ENCODE measurements at places on chromosomes 7 and 10.

GRCh38 chr7:64183126-64183742 lies 23.8 kb upstream of the ZNF735 start:
- no peaks in the 10 kb centered on the region for H3K36me3 ChIP-seq
- H3K27ac ChIP-seq = no peak overlapping the region
- H3K4me3 ChIP-seq = no peak overlapping the region
- DNase-seq = no peak
- H3K4me1 ChIP-seq = no peaks in the 10 kb centered on the region
- H3K27me3 ChIP-seq = no peaks in the 10 kb centered on the region

GRCh38 chr7:156823435-156823834 lies 69.5 kb downstream of the LMBR1 start:
- H3K27me3 ChIP-seq = no peaks in the 10 kb centered on the region
- no peak overlapping the region for H3K4me3 ChIP-seq
- H3K36me3 ChIP-seq = peaks cover 6% of the 10 kb centered on the region
- no peak overlapping the region for H3K27ac ChIP-seq
- H3K4me1 ChIP-seq = no peaks in the 10 kb centered on the region

DNA sequence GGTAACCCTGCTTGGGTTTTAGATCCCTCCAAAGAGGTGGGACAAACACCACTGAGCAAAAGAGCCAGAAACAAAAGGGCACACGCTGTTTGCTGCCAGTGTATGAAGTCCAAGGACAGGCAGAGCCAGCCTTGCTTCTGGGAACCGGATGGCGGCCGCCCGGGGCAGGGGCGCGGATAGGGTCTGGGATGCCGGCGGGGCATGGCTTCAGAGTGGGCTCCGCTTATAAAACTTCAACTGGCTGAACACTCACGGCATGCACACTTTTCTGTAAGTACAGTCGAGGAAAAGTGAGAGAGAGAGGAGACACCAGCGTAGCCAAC lies 62.6 kb downstream of the ASB13 start:
- no peak overlapping the region for H3K27ac ChIP-seq
- DNase-seq = no peak
- H3K4me3 ChIP-seq = no peak overlapping the region
- H3K4me1 ChIP-seq = no peaks in the 10 kb centered on the region
- no peaks in the 10 kb centered on the region for H3K36me3 ChIP-seq

DNA sequence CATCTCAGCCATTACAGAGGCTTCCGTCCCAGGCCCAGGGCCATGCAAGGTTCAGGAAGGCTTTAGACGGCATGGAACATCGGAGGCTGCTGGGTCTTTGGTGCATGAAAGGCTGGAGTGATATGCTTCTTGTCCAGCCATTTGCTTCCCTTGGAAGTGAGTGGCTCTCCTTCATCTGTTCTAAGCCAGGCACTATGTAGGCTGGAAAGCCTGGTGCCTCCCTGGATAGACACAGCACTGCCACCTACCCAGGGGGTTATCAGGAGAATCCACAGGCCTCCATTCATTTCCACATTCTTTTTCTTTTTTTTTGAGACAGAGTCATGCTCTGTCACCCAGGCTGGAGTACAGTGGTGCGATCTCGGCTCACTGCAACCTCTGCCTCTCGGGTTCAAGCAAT lies 31.6 kb upstream of the USP6NL start:
- H3K36me3 ChIP-seq = no peaks in the 10 kb centered on the region
- H3K4me1 ChIP-seq = no peaks in the 10 kb centered on the region
- no peak overlapping the region for H3K4me3 ChIP-seq
- H3K27me3 ChIP-seq = peaks cover 18% of the 10 kb centered on the region

DNA sequence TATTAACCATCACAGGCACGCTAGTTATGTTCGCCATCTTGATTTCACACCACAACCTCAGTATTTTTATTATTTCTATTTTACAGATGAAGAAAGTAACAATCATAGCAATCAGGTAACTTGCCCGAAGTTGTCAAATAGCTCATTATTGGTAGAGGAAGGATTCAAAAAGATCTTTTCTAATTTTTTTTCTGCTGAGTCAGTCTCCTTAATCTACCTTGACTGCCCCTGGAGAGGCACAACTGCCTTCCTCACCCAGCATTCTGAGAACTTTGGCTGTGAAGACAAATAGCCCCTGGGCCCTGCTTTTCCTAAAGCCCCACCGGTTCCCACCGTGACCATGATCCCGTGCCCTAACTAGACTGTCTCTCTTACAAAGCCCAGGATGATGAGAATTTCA lies 99.2 kb downstream of the TRIL start:
- H3K36me3 ChIP-seq = no peaks in the 10 kb centered on the region
- no peak overlapping the region for H3K4me3 ChIP-seq
- H3K27me3 ChIP-seq = peaks cover 17% of the 10 kb centered on the region

DNA sequence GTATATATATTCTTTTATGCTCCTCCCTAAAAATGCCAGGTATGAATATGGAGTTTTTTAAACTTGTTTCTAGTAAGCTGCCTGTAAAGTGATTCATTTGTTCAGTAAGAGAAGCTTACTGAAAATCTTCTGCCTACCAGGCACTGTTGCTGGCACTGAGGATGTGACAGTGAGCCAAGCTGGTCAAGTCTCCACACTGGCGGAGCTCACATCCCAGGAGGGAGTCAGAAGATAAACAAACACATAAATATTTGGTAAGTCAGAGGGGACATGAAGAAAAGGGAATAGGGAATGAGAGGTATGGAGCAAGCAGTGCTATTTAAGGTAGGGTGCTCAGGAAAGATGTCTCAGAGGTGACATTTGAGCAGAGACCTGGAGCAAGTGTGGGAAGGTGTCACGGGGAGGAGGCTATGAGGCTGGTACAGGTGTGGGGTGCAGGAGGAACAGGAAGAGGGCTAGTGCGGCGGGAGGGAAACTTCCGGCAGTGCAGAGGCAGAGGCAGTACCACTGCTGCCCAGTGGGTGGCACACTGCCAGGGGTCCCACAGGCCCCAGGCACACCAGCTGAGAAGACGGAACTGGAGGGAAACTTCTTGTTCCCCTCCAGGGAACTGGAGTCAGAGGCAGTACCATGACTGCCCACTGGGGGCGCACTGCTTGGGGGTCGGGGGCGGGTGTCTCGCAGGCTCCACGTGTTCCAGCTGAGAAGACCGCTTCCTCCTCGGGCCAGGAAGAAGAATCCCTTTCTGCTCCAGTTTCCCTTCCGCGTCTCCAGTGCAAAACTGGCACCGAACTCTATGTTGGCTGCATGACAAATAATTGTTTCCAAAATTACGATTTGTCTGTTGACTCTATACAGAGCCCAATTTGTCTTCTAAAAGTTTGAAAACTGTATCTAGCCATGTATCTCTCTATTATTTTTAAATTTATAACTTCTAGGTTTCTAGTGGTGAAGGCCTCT lies 161.0 kb downstream of the TEX36 start:
- DNase-seq = no peak
- no peak overlapping the region for H3K27ac ChIP-seq
- no peaks in the 10 kb centered on the region for H3K4me1 ChIP-seq
- H3K36me3 ChIP-seq = no peaks in the 10 kb centered on the region
- no peak overlapping the region for H3K4me3 ChIP-seq

DNA sequence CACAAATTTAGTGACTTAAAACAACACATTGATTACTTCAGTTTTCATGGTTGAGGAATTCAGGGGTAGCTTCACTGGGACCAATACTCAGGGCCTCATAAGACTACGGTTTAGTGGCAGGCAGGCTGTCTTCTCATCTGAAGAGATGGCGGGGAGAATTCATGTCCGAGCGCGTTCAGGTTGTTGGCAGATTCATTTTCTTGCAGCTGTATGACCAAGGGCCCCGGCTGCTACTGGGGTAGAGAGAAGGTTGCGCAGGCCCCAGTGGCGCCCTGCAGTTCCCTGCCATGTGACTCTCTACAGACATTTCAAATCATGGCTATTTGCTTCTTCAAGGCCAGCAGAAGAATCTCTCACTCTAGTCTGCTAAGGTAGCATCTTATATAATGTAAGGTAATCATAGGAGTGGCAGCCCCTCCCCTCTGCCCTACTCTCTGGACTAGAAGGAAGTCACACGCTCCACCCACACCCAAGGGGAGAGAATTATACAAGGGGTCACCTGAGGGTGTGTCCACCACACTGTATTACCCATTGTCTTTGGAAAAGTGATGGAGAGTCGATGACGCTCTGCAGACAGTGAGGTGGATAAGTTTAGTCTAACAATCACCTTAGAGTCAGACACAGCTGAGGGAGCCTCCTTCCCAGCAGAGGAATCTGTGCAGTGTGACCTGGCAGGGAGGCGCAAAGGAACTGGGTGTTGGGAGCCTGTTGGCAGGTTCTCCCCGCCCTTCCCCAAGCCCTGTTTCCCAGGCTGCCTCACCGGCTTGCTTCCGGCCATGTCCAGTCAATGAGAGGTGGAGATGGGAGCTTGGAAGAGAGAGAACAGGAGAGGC lies 35.7 kb upstream of the PLEKHA1 start:
- H3K4me1 ChIP-seq = no peaks in the 10 kb centered on the region
- peaks cover 11% of the 10 kb centered on the region for H3K27me3 ChIP-seq
- DNase-seq = no peak
- H3K27ac ChIP-seq = no peak overlapping the region
- no peaks in the 10 kb centered on the region for H3K36me3 ChIP-seq

DNA sequence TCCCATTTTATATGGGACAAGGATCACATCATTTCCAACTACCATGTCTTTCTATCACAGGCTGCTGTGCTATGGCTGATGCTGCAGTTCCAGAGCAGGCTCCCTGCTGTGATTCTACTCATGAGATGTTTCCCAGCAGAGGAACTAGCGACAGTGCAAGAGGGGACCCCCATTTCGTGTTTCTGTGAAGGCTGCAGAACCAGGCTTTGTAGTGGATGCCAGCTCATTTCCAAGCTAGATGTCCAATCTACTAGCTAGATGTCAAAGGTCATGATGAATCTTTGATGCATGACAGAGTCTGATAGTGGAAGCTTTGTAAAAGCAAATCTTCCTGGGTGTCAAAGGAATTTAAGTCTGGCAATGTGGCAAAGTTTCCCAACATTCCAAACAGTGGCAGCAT lies 21.2 kb upstream of the MYO3A start:
- H3K27me3 ChIP-seq = no peaks in the 10 kb centered on the region

GRCh38 chr7:15016766-15017165 lies 114.2 kb upstream of the DGKB start:
- H3K27ac ChIP-seq = no peak overlapping the region
- H3K27me3 ChIP-seq = no peaks in the 10 kb centered on the region
- no peak for DNase-seq
- H3K4me1 ChIP-seq = no peaks in the 10 kb centered on the region
- H3K36me3 ChIP-seq = no peaks in the 10 kb centered on the region

- H3K4me3 ChIP-seq = no peak overlapping the region
- peaks cover 17% of the 10 kb centered on the region for H3K4me1 ChIP-seq
- H3K27ac ChIP-seq = no peak overlapping the region
- peaks cover 8% of the 10 kb centered on the region for H3K27me3 ChIP-seq
- DNase-seq = no peak
Measured at GRCh38 chr7:3057066-3057420, 13.4 kb upstream of the CARD11 start.

- no peaks in the 10 kb centered on the region for H3K27me3 ChIP-seq
- no peak overlapping the region for H3K27ac ChIP-seq
- no peaks in the 10 kb centered on the region for H3K4me1 ChIP-seq
- H3K4me3 ChIP-seq = no peak overlapping the region
Measured at GRCh38 chr7:78370936-78371335, 572.4 kb downstream of the PHTF2 start.

DNA sequence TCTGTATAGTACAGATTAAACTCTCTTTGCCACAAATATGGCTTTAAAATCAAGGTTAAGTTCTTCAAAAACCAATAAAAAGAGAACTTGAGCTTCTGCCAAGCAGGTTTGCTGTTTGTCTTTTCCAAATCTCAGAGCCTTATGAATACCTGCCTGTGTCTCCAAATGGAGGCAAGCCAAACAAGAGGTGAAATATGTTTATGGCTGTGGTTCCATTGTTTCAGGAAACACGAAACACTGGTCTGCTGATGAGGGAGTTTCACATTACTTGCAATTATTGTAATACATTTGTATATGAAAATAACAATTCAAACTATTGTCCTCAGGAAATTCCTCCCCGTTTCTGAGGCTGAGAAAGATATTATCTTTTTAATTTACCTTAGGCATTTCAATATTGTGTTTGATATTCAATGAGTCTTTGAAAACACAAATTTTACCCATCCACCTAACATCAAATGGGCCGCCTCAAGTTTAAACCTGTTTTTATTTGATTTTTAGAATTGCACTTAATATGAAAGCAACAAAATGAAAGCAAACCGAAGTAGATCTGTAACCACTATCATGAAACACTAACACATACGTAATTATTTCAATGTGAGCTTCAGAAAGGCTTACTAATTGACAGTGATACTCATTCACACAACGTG lies 359.3 kb downstream of the HGF start:
- no peak overlapping the region for H3K27ac ChIP-seq
- no peaks in the 10 kb centered on the region for H3K4me1 ChIP-seq
- DNase-seq = no peak
- H3K36me3 ChIP-seq = no peaks in the 10 kb centered on the region
- no peak overlapping the region for H3K4me3 ChIP-seq
- H3K27me3 ChIP-seq = no peaks in the 10 kb centered on the region

- DNase-seq = no peak
- H3K4me3 ChIP-seq = no peak overlapping the region
- no peaks in the 10 kb centered on the region for H3K36me3 ChIP-seq
- H3K27me3 ChIP-seq = peaks cover 7% of the 10 kb centered on the region
Measured at GRCh38 chr10:96740579-96741281, 20.4 kb upstream of the PIK3AP1 start.

DNA sequence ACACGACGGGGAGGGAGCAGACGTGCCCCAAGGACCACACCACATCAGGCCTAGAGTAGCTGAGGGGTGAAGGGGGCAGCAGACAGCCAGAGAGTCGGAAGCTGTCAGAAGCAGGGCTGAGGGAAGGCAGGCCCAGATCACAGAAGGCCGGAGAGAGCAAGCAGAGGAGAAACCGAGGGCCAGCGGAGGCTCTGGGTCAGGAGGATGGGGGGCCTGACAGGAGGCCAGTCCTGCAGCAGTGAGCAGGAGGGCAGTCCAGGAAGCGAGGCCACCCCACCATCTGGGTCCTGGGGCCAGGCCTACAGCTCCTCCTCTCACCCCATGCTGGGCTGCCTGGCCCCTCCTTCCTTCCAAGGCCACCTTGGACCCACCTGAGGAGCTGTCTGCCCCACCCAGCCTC lies 20.3 kb downstream of the SLIT1 start:
- H3K36me3 ChIP-seq = no peaks in the 10 kb centered on the region
- H3K4me1 ChIP-seq = no peaks in the 10 kb centered on the region
- H3K4me3 ChIP-seq = no peak overlapping the region
- no peak overlapping the region for H3K27ac ChIP-seq

- DNase-seq = no peak
- no peak overlapping the region for H3K4me3 ChIP-seq
- H3K36me3 ChIP-seq = peaks cover 12% of the 10 kb centered on the region
- H3K4me1 ChIP-seq = no peaks in the 10 kb centered on the region
- H3K27me3 ChIP-seq = no peaks in the 10 kb centered on the region
Measured at GRCh38 chr7:139304517-139304916, 36.6 kb upstream of the FMC1 start.

GRCh38 chr10:62399211-62399610 lies 25.0 kb downstream of the ZNF365 start:
- peaks cover 15% of the 10 kb centered on the region for H3K27me3 ChIP-seq
- H3K36me3 ChIP-seq = no peaks in the 10 kb centered on the region
- no peak overlapping the region for H3K4me3 ChIP-seq
- DNase-seq = no peak
- no peak overlapping the region for H3K27ac ChIP-seq

All from activated T-helper 1 cell treated with anti-CD3 and anti-CD28 coated beads, Interleukin-12 subunit alpha, Interleukin-12 subunit beta, Interleukin-2, Interleukin-4 antibody, amounts not matched to agents 30 ng/mL and 10 ng/mL and 1 ng/mL, durations not matched to agents 14 hours and 24 hours and 36 hours (primary cell).